ENCODE measurements at places on chromosomes 13 and 19. TPM values are rescaled to one million over a fixed set of nuclear protein-coding genes. Genes with fewer than 3 reads are reported as not detected.

GRCh38 chr13:24271601-24272451 lies 37.6 kb upstream of the C1QTNF9 start:
- H3K4me1 ChIP-seq = peaks cover 74% of the 10 kb centered on the region
- H3K27ac ChIP-seq = peak overlapping the region; percentile 84
- peak; percentile 78 for DNase-seq
- H3K4me3 ChIP-seq = peak overlapping the region; percentile 64
- H3K27me3 ChIP-seq = no peaks in the 10 kb centered on the region

Gene CD37
- total RNA-seq = 1,998 TPM

Gene C5AR1
- 1.9 TPM for total RNA-seq

Gene ANGPTL8
- not detected for total RNA-seq

Gene LGI4
- total RNA-seq = 0.59 TPM

- peaks cover 27% of the 10 kb centered on the region for H3K4me1 ChIP-seq
- no peaks in the 10 kb centered on the region for H3K27me3 ChIP-seq
- H3K36me3 ChIP-seq = no peaks in the 10 kb centered on the region
- H3K27ac ChIP-seq = peak overlapping the region; percentile 95
- H3K4me3 ChIP-seq = peak overlapping the region; percentile 84
- DNase-seq = peak; percentile 77
These were observed 1.7 kb downstream of the ELL start for GRCh38 chr19:18519962-18520847.
